Transverse colon (tissue), 4 donors: ENCODE measurements at places on chromosomes 3 and 15. TPM values are rescaled to one million over a fixed set of nuclear protein-coding genes. Genes with fewer than 3 reads are reported as not detected.

- DNase-seq, result no peak
These were observed 103.8 kb upstream of the GALNT15 start for GRCh38 chr3:16070707-16071106.

GRCh38 chr15:58154769-58155168, 16.6 kb downstream of the AQP9 start:
- no peak for DNase-seq

DNA sequence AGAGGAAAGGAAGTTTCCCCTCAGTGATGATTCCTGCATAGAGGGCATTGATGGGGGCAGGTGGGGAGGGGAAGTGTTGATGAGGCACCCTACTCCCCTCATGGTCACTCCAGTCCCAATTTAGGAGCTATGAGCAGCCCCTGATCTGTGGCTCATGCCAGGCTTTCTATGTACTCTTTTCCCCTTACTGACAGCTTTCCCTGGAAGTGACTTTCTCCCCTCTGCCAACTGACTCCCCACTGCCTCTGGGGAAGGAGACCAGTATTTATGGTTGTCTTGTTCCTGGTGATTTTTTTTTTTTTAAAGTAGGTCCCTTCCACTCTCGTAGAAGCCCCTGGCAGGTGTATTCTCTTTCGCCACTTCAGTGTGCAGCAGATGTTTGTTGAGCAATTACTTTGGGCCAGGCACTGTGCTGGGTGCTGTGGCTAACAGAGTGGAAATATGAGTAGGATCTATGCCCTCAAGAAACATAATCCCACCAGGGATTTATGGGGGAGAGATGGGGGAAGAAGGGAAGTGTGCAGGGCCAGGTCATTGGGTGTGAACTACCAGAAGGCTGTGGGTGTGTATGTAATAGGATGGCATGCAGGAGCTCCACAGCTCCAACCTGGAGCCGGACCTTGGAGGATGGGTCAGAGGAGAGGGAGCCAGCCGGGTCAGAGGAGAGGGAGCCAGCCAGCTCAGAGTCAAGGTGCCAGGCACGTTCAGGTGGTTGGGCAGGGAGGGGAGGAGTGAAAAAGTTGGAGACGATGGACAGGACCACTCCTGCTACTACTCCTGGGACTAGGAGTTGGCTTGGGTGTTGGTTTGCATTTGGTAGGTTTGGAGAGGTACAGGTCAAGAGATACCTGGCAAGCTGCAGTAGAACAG, 3.5 kb downstream of the SMAD6 start:
- DNase-seq, result no peak

DNA sequence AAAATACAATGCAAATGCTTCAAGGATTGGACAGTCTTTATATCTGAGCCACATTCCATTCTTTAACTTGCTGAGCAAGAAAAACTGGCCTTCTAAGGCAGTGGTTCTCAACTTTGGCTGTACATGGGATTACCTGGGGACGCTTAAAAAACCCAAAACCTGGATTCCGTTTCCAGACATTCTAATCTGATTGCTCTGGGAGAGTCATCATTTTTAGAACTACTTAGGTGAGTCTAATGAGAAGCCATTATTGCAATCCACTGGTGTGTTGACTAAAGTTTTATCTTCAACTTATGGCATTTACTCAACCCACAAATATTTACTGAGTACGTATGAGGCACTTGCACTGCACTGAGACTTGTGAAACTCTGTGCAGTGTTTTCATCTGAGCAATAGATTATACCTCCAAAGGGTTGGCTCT, 195.7 kb upstream of the ATP11B start:
- DNase-seq, result no peak

DNA sequence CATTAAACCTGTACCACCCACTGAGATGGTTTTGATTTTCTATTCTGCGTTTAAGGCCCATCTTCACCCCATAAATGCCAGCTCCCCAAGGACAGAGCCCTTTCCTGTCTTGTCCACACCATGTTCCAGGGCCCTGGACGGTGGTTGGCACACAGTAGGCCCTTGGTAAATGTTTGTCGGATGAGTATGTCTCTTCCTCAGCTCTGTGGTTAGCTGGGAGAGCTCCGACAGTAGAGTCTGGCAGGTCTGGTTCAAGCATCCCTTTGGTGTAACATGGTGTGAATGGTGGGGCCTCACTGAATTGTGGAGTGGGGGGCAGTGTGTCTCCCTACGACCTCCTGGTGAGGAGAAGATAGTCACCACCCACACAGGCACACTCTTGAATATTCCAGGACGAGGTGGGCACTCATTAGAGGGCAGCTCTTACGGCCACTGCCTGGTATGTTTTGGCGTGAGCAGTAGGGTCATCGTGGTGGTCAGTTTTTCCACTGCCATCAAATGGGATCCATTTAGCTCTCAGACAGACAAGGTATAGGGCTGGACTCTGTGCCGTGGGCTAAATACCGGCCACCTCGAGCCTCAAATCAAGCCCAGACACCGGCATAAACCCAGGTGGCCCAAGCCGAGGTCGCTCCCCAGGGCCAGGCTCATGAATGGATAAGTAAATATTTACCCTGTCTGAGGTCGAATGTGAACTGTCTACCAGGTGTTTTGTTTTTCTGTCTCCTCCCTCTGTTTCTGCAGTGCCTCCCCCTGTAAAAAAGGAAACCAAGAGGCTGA, 61.3 kb downstream of the SMAD3 start:
- no peak for DNase-seq

GRCh38 chr3:72383883-72384282, 464.4 kb downstream of the SHQ1 start:
- DNase-seq, result no peak

GRCh38 chr15:90400005-90400758, 12.1 kb downstream of the IQGAP1 start:
- DNase-seq, result no peak

GRCh38 chr3:126033051-126033745, 50.7 kb downstream of the SLC41A3 start:
- DNase-seq, result no peak

DNA sequence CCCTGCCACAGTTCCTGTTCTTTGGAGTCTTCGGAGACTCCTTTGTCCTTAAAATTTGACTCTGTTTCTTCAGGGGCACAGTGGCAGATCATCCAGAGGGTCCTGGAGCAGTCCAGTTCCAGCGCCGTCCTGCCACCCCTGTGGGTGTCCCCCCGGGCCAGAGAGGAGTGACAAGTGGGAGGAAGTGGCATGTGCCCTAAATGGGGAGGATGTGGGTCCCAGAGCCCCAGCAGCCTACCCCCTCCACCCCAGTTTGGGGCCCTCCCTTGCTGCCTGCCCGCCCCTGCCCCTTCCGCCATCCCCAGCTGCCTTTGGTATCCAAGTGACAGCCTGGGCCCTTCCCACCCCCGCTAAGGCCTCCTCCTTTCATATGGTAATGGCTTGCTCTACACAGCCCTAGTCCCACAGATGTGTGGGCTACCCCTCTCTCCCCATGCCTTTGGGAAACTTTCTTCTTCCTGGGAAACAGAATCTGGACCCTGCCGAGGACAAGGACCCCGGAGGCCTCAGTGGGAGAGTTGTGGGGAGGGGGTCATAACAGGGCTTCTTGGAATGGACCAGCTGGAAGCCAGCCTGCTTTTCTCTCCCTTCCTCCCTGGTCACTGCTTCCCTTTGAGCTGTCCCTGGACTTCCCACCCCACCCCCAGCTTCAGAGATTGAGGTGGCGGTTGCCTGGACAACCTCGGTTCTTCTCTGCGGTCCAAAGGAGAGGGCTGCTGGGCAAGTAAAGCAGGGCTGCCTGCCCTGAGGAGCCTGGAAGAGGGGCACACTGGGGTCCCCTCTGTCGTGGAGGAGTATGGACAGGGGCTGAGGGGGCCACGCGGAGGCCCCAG, 43.2 kb downstream of the KLHL25 start:
- DNase-seq, result no peak

The STAC gene
- total RNA-seq, result 1.3 TPM

The XYLB gene
- 13.5 TPM for total RNA-seq
